ENCODE measurements at places on chromosomes 16 and 17.

GRCh38 chr17:75301502-75302206 lies 12.4 kb upstream of the SLC25A19 start:
- DNase-seq: no peak

GRCh38 chr16:85615014-85615851 lies 2.1 kb downstream of the GSE1 start:
- no peak for DNase-seq

GRCh38 chr16:743794-744500 lies 3.1 kb upstream of the CIAO3 start:
- DNase-seq: no peak

DNA sequence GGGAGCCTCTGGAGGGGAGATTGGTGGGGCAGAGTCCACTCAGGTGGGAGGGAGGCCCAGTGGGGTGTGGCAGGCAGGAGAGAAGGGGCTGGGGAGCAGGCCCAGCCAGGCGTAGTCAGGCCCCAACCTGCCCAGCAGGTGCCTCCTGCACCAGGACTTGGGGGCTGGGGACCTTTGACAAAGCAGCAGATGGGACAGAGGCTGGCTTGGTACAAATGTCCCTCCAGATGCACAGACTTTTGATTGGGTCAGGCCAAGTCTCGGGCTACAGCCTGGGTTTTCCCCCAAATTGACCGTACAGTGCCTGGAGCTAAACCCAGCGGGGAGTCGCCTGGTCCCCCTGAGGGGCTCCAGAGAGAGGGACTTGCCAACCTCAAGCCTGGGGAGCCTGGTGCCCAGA lies 411 bp downstream of the GGT6 start:
- no peak for DNase-seq

GRCh38 chr16:72174726-72175125 lies 2.8 kb upstream of the PMFBP1 start:
- DNase-seq: no peak

DNA sequence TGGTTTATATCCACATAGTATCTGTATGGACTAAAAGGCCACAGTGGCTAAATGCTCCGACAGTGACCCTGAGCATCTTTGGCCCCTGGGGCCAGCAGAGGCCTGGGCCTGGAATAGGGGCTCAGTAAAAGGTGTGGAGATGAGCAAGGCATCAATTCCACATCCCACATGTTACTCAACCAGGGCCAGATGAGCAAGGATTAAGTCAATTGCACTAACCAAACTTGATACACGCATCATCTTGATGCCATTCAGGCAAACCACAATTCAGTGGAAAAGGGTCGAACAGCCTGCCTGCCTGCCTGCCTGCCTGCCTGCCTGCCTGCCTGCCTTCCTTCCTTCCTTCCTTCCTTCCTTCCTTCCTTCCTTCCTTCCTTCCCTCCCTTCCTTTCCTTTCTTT lies 53.5 kb upstream of the DNAJA2 start:
- no peak for DNase-seq

DNA sequence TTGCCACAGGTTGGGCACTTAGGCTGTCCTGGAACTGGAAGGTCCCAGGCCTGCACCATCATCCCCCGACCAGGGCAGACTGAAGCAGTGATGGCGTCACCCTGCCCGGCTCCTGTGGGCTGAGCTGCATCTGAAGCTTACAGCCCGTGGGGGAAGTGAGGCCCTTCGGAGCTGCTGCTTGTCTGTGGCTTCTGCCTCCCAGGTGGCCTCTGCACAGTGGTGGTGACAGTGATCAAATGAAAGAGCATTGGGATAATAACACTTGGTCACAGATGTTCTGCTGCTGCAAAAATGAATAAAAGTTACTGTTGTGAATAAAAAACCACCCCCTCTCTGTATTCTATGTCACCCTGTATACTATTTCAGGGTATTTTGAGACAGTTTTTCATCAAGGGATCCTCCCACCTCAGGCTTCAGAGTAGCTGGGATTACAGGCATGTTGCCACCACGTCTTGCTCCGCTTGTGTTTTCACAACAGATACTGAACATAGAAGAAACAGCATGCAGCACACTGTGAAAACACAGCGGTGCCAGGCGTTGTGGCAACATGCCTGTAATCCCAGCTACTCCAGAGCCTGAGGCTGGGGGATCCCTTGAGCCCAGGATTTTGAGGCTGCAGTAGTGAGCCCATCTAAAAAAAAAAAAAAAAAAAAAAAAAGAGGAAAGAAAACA lies 165.0 kb downstream of the LGALS9B start:
- peak; percentile 10 for DNase-seq

GRCh38 chr17:12201294-12201880 lies 180.7 kb downstream of the MAP2K4 start:
- DNase-seq: no peak

DNA sequence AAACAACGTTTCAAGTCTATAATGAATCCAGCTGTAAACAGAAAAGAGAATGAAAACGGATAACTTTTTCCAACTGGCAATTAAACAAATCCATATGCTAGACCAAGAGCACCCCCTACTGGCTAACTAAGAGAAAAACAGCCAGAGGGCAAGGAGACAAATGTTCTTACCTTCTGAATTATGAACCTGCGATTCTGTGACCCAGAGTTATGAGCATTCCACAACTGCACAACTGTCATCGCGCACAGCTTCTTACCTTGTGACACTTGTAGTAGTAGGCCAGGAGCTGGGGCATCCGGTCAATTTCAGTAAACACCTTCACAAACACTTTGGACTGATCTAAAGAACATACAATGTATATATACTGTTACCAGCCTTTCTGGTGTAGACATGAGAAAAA lies 18.6 kb downstream of the COG7 start:
- peak; percentile 62 for DNase-seq

- no peak for DNase-seq
Observed at GRCh38 chr16:72788269-72788809, 259.6 kb downstream of the ZFHX3 start.

GRCh38 chr17:72528683-72529082 lies 407.9 kb downstream of the SOX9 start:
- no peak for DNase-seq

- peak; percentile 72 for DNase-seq
Observed at GRCh38 chr17:75878174-75878998, at the start of gene TRIM47. Gene TRIM47, minus strand, starts transcription at chr17:75878581. Its CDS starts 33 bp downstream, at chr17:75878548.

DNA sequence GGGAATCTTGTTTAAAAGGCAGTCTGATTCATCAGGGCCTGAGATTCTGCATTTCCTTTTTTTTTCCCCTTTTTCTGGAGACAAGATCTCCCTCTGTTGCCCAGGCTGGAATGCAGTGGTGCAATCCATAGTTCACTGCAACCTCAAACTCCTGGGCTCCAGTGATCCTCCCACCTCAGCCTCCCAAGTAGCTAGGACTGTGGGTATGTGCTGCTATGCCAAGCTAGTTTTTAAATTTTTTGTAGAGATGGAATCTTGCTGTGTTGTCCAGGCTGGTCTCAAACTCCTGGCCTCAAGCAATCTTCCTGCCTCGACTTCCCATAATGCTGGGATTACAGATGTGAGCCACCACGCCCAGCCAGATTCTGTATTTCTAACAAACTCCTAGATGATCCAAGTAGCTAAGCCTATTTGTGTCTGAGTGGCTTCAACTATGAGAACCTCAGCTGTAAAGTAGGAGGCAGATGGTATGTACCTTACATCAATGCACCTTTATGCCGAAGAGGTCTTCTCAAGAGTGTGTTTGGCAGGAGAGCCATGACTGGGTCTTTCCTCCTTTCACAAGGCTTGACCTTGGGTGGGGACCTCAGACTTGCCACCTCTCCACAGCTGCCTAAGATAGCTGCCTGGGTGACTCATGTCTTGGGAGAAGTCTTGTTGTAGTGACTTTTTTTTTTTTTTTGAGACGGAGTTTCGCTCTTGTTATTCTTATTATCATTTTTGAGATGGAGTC lies 10.9 kb downstream of the LDAF1 start:
- peak; percentile 81 for DNase-seq

DNA sequence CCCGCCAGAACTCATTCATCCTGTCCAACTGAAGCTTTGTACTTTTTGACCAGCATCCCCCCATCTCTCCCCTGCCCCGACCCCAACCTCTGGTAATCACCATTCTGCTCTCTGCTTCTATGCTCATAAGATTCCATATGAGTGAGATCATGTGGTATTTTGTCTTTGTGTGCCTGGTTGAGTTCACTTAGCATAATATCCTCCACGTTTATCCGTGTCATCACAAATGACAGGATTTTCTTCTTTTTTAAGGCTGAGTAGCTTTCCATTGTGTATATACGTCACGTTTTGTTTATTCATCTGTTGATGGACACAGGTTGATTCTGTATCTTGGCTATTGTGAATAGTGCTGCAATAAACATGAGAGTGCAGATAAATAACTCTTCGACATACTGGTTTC lies 278.9 kb downstream of the SNX29 start:
- no peak for DNase-seq

- no peak for DNase-seq
Observed at GRCh38 chr16:56462064-56462796, 10.9 kb downstream of the OGFOD1 start.

DNA sequence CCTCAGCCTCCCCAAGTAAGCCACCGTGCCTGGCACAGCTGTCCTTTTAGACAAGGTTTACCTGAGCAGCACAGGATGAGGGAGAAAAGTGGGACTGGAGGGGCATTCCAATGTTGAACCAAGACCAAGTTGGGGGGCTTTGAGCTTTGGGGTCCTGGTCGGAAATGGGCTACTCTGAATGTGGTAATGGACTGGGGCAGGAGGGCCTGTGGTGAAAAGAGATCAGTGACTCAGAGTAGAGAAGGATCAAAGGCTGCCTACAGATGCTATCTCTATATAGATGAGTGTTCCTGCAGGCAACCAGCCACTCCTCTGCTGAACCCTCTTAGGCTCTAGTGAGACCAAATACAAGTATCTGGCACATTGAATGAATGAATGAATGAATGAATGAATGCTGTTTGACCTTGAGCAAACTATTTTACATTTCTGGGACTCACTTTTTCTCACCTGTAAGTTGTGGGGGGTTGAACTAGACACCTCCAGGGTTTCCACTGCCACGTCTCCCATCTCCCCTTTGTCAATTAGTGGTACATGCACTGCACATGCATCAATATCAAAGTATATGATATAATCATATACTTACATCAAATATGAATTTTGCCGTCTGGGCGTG lies 26.3 kb upstream of the ETV4 start:
- no peak for DNase-seq

- peak; percentile 37 for DNase-seq
Observed at GRCh38 chr16:90020838-90021382, 1.7 kb upstream of the DBNDD1 start.

- DNase-seq: no peak
Observed at GRCh38 chr16:31367853-31368252, 12.9 kb downstream of the ITGAX start.

GRCh38 chr16:53092284-53092683 lies 37.5 kb downstream of the CHD9 start:
- no peak for DNase-seq

DNA sequence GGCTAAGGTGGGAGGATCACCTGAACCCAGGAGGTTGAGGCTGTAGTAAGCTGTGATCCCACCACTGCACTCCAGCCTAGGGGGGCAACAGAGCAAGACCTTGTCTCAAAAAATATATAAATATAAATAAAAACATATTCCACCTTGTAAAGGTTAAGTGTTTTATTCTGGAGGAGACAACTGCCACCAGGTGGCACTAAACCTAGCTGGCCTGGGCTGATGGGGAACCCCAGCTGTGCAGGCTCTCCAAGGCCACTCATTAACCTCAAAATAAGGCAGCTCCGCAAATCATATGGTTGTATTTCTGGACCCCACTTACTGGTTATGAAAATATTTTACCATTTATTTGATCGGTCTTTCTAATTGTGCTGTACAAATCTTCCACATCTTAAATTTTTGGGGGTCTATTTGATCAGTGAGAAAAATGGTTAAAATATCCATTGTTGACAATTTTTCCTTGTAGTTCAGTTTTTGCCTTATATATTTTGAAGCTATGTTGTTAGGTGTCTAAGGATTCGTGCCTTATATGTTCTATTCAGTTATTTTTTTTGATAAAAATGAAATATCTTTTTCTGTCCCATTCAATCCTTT lies 8.5 kb upstream of the ICAM2 start:
- DNase-seq: peak; percentile 81

DNA sequence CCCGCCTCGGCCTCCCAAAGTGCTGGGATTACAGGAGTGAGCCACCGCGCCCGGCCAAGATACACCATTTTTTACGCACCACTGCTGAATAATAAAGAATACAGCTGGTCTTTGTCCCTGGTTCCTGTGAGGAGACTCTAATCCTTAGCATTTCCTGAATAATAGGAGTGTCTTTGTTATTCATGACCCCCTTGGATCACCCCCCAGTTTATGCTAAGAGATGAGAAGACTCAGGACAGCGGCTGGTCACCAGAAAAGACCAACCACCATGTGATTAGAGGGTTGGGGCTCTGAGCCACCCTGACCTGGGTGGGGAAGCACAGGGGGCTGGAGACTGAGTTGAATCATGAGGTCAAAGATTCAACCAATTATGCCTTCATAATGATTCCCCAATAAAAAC lies 17.3 kb downstream of the PHLPP2 start:
- no peak for DNase-seq

GRCh38 chr17:6061290-6061689 lies 8.9 kb upstream of the WSCD1 start:
- DNase-seq: peak; percentile 49

- DNase-seq: no peak
Observed at GRCh38 chr16:4700380-4700996, 7.1 kb downstream of the NUDT16L1 start.

GRCh38 chr16:56348168-56349085 lies 76.9 kb downstream of the AMFR start:
- DNase-seq: peak; percentile 14

DNA sequence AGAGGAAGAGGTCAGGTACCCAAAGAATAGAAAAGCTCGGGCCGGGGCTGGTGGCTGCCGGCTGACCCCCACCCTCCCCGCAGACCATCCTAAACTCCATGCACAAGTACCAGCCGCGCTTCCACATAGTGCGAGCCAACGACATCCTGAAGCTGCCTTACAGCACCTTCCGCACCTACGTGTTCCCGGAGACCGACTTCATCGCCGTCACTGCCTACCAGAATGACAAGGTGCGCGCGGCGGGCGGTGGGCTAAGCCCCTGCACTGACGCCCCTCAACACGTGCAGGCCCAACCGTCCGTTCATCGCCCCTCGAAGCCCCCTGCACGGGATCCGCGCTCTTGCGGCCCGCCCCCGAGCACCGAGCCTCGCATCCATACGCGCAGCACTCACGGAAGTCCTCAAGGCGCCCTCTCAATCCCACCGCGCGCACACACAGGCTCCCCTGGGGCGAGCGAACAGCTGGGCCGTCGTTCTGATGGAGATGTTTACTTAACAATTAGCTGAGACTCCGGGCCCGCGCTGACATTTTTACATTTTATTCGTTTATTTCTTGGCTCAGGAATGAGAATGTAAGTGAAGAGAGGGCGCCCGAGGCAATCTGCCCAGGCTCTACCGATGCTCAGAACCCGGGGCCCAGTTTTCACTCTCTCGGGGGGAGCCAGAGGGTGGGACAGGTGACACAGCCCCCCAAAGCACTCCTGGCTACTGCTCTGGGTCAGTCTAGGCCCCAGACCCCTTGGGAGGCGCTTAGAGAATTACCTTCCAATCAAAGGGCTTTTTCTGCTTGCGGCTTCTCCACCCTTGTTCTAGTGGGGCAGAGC lies 3.5 kb downstream of the TBX2 start:
- no peak for DNase-seq

GRCh38 chr17:65292430-65292829 lies 155.3 kb downstream of the RGS9 start:
- DNase-seq: peak; percentile 15

GRCh38 chr17:68794636-68795434 lies 160.4 kb downstream of the ABCA8 start:
- DNase-seq: peak; percentile 71

Data from GM23248 (cell line).